CD4-positive, alpha-beta T cell treated with Interleukin-4 for 1 hour (primary cell): ENCODE measurements at places on chromosomes 5 and 9.

DNA sequence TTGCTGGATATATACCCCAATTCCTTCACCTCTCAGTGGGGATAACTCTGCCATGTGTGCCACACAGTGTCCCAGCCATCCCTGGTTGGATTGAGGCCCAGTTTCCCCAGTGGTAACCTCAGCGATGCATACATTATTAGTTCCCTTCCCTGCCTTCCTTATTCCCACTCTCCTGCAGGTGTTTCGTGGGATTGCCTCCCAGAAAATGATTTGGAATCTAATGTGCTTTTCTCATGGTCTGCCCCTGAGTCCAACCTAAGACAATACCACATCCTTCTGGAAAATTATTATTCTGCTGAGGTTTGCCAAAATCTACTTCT, 8.4 kb upstream of the SPINK4 start:
- DNase-seq: no peak

DNA sequence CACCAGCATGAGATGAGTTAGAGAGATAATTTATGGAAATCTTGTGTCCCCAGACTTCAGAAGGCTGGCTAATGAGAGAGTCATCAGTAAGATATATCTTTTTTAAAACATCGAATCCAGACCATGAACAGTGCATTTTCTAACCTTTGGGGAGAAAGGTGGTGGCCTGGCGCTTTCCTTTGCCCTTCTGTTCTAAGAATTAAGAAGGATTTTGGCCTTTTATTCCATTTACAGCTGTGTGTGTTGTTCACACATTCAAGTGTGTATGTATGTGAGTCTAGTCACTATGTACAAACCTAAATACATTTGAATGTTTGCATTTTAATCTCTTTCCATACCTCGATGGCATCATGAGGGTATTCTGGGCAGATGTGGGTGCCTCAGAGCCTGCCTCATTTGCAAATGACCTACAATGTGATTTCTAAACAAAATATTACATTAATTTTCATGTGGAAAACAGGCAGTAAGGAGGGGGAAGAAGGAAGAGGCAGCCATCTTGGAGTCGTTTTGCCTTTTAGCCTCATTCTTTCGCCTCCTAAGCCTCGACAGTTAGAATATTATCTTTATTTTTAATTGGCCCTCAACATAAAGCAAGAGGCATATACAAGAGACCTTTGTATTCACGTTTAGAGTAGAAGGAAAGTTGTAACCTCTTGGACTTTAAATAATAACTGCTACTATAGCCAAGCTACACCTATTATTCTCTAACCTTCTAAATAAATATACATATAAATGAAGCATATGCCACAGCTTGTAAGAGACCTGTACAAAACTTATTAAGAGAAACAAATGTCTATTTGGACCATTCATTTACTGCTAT, 125.3 kb upstream of the TMEM161B start:
- no peak for DNase-seq

DNA sequence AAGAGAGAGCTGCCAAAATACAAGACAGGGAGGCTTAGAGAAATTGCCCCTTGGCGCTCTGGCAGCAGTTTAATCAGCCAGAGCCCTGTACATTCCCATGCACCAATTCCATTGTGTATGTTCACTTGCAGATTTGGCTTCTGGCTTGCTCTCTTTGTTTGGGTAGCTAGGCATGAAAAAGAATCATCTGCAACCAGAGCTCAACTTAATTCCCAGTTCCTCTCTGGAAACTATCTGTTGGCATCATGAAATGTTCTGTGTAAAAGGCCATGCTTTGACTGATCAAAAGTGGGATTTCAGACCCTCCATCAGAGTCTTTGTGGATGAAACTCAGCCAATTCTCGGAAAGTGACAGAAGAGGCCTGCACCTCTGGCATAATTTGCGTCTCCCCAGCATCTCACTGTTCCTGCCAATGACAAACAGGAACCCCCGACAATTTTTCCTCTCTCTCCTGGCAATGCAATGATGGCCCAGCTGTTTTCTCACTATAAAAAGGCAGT, 53.8 kb upstream of the RAD23B start:
- no peak for DNase-seq

- DNase-seq: no peak
Measured at GRCh38 chr5:177232358-177232757, 71.2 kb downstream of the RAB24 start.

GRCh38 chr9:13863112-13863511, 450.8 kb downstream of the NFIB start:
- no peak for DNase-seq

GRCh38 chr5:71658916-71659662, 60.0 kb upstream of the CARTPT start:
- no peak for DNase-seq

DNA sequence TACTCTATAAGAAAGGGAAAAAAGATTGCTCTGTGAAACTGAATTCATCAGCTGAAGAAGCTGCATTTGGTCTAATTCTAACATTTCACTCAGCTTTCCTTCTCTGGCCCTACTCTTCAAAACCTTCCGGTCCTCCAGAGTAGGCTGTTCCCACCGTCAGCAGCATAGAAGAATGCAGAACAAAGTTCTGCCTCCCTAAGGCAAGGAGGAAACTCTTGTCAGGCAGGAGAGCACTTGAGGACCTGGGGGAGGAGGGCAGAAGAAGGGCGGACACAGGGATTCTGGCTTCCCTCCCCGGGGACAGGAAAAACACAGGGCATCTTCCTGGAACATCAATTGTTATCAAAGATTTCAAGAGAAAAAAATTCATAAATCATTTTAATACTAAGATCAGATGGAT, 69.2 kb upstream of the SHB start:
- DNase-seq: no peak

DNA sequence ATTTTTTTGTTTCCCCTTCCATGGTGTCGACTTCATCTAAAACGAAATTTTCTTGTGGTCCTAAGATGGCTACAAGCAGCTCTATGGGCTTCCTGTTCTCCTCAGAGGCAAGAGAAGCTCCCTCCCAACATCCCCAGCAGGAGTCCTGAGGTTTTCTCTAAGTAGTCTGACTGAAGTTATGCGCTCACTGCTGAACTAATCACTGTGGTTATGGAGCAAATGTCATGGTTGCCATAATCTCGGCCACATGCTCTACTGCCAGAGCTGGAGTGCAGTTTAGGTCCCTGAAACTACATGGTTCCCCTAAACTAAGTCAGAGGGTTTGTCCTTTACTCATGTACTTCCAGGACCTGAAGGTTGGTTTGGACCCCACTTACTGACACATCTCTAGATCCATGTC, 68.0 kb upstream of the MAMDC2 start:
- DNase-seq: no peak

- DNase-seq: no peak
Measured at GRCh38 chr5:33848554-33848953, 43.2 kb downstream of the ADAMTS12 start.

DNA sequence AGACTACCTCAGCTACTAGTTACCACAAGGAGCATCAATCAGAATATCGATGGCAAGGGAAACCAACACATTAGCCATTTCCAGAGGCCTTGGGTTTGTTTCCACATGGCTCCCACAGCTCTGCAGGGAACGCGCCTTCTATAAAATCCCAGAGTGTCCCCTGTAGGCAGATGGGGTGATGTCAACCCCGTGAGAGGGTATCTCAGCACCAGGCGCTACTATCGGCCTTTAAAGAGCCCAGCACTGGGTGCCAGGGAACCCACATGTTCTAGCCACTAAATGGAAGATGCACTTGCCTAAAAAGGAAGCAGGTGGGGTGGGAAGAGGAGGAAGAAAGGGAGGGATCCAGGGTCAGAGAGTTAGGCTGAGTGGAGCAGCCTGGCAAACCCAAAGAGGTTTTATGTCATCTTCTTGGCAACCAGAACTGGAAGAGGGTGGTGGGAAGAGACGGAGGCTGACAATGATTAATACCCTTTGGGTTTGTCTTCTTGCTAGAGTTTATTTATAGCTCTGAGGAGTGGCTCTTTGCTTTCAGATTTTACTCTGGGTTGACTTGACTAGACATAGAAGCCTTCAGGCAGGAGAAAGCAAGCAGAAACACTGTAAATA, 19.9 kb downstream of the MACROH2A1 start:
- no peak for DNase-seq

DNA sequence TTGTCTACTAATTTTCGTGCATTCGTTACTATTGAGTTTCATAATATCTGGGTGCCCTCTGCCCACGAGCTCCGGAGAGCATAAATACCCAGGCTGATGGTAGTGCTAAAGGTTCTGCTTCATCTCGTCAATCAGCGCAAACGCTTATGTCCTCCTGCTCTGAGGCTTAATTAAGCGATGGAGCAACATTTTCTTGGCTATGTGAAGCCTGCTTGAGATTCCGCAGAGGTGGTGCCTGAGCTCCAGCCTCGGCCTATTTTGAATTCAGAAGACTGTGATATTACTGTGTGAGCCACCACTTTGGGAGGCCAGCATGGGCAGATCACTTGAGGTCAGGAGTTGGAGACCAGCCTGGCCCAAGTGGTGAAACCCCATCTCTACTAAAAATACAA, 44.8 kb downstream of the ANXA2R start:
- peak; percentile 31 for DNase-seq

DNA sequence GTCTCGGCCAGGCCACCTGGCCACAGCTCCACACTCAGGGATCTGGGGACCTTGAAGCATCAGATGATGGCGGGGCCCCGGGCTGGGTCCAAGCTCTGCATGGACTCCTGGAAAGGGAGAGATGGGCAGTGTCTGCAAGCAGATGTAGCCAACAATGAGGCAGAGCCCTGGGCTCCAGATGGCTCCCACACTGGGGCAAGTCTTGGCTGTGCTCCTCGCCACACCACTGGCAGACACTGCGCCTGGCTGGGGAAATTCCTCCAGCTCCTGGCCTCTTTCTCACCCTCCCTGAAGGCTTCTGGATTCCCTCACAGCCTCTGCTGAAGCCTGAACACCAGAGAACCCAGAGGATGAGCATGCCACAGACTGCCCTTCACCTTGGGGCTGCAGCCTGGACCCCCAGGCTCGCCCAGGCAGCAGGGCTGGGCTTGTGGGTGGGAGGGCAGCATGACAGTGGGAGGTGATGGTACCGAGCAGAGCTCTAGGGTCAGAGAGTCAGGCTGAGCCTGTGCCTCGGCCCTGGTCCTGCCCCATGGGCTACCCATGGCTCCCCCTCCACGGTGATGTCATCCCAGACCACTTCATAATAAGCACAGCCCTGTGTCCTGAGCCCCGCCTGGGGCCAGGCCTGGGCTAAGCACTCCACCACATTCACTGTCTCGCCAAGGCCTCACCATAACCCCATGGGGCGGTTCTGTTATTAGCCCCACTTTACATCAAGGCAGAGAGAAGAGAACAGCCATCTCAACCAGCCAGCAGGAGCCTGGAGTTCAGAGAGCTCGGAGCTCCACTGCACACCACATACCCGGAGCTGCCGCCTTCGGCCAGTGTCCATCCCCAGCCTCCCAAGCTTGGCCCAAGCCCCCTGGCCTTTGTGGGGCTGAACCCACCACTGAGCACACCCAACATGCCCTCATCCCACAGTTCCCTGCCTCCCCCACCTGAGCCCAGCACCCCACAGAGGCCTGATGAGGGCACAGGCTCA, 62.2 kb upstream of the ADAMTS2 start:
- no peak for DNase-seq

GRCh38 chr9:15755660-15756059, 202.8 kb downstream of the CCDC171 start:
- DNase-seq: no peak

DNA sequence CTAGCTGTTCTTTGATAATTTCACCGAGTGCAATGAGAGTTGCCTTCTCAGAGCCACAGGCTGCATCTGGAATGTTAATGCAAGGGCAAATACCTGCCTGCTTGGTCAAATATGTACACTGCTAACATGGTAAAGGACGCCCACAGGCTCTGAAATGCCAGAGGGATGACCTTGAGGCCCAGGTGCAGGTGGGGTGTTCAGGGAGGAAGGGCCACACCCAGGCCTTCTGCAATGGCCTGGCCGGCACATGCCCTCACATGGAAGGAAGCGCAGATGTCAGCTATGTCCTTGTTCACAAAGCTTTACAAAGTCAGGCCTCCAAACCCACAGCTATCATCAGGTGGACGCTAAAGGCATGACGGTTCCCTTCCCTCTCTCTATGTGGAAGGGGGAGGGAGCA, 48.6 kb downstream of the HRH2 start:
- no peak for DNase-seq

DNA sequence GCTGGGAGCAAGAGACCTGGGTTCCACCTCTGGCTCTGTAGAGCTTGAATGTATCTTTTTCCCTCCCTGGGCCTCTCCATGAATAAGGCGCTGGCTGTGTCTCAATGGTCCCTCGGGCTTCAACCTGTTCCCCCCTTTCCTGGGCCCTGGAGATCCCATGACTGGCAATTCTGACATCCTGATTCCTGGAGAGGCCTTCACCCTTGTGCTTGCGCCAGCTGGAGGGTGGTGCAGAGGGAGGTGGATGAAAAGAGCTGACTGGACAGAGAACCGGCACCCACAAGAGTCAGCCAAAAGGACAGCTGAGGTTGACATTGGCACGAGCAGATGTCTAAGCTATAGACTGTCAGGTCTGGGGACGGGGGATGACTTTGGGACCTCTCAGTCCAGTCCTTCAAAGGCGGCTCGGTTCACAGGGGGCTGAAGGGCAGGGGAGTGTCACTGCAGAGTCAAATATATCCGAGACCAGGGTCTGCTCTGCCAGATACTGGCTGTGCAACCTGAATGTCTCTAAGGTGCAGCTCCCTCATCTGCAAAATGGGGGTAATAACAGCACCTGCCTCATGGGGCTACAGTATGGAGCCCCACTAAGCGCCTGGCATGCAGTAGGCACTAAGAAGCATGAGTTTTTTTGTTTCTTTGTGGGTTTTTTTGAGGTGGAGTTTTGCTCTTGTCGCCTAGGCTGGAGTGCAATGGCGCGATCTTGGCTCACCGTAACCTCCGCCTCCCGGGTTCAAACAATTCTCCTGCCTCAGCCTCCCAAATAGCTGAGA, 13.8 kb downstream of the DNM1 start:
- no peak for DNase-seq

DNA sequence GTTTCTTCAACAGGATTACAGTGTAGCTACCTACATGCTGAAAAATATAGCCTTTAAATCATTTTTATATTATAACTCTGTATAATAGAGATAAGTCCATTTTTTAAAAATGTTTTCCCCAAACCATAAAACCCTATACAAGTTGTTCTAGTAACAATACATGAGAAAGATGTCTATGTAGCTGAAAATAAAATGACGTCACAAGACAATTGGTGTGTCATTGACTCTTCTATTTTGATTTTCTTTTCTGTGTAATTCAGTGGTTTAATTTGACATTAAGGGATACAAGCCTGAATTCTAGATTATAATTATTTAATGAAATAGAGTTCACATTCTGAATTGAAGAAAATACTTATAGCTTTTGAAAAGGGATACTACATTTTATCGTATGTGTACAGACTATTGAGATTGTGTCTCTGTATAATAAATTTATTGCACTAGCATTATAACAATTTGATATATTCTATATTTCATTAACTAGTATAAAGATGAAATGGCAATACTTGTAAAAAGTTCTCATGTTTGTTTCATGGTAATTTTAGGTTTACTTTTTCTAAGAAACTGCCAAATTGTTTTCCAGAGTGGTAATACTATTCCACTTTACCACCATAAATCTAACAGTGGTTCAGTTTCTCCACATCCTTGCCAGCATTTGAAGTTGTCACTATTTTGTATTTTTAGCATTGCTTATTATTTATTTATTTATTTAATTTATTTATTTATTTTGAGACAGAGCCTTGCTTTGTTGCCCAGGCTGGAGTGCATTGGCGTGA, 18.7 kb downstream of the ANXA1 start:
- DNase-seq: no peak
